Cortex of kidney (tissue), 1 donor: ENCODE measurements at places on chromosomes 5 and 9.

- DNase-seq = no peak
These were observed 6.8 kb downstream of the MACROH2A1 start for GRCh38 chr5:135392256-135392655.

GRCh38 chr9:4515958-4516375 is 25.7 kb downstream of the SLC1A1 start:
- no peak for DNase-seq

GRCh38 chr9:19137282-19137681 is 10.0 kb upstream of the PLIN2 start:
- no peak for DNase-seq

- no peak for DNase-seq
These were observed 1061.8 kb downstream of the CDH12 start for GRCh38 chr5:21791304-21791703.

DNA sequence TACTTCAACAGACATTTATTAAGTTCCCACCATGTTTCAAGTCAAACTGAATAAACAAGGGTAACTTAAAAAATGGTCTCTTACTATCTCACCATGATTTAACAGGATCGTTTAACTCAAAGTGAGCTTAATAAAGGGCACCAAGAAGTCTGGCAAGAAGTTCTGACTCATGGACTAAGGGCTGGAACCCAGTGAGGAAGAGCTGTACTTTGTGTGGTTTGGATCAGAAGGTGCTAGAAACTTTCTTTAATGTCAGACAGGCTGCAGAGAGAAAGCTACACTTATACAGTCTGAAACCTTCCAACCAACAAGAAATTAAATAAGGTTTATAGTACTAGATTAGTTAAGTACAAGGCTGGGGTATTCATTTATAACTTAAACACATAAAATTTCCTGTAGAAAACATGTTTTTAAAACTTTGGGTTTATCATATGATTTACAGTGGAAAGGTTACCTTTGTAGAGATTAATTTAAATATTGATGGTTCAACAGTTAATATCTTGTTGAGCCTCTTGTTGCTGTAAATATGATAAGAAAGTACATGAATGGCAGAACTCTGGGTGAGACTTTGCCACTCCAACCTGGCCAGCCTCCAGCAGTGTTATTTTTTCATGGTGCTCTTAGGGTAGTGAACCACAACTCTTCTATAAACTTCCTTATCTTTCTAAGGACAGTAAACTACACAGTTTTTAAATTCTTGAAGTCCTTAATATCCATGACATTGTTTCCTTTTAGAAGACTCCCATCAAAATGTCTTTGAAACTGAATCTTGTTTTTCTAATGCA is 162.8 kb downstream of the MAN2A1 start:
- DNase-seq = no peak

GRCh38 chr9:92934321-92934720 is 13.0 kb upstream of the FGD3 start:
- DNase-seq = no peak

- DNase-seq = no peak
These were observed 8.3 kb upstream of the TGFBI start for GRCh38 chr5:136020383-136021015.

GRCh38 chr9:95822015-95822414 is 53.5 kb upstream of the ERCC6L2 start:
- no peak for DNase-seq

DNA sequence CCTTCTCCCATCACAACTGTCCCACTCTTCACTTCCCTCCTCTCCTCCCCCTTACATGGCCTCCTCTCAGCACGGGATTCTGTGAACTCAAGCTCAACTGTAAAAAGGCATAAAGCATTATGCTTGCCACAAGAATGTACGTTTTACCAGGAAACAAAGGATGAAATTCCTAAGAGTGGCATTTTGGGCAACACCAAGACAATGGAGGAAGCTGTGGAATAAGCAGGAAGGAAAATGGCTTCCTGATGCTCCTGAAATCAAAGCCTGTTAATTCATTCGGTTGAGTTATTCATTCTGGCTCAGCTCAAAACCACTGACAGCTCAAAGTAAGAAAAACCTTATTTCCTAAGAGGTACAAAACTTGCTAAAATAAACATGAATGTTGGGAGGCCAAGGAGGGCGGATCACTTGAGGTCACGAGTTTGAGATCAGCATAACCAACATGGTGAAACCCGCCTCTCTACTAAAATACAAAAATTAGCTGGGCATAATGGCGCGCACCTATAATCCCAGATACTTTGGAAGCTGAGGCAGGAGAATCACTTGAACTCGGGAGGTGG is 40.8 kb upstream of the DMRT1 start:
- no peak for DNase-seq

GRCh38 chr5:1268666-1269065 is 26.2 kb downstream of the TERT start:
- DNase-seq = no peak

GRCh38 chr5:54905246-54905795 is 80.1 kb downstream of the ESM1 start:
- no peak for DNase-seq

GRCh38 chr9:1495282-1496030 is 445.3 kb downstream of the DMRT2 start:
- no peak for DNase-seq

GRCh38 chr5:123706531-123706930 is 194.6 kb downstream of the CSNK1G3 start:
- no peak for DNase-seq

DNA sequence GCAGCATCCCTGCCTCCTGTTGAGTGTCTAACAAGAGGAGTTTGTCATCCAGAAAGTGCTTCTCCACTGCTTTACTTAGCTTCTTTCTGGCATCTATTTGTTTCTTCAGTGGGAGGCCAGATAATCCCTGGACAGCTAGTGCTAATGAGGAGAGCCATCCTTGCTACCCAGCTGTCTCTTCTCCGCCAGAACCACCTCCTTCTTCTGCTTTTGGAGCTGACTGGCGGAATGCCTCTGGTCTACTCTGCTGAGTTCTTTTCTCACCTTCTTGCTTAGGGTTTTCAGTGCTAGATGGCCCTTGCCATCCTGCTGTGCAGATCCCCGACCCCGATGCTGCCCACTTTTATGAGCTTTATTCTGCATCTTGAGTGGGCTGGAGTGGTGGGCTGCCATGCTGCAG is 145.8 kb downstream of the GPBP1 start:
- DNase-seq = no peak

DNA sequence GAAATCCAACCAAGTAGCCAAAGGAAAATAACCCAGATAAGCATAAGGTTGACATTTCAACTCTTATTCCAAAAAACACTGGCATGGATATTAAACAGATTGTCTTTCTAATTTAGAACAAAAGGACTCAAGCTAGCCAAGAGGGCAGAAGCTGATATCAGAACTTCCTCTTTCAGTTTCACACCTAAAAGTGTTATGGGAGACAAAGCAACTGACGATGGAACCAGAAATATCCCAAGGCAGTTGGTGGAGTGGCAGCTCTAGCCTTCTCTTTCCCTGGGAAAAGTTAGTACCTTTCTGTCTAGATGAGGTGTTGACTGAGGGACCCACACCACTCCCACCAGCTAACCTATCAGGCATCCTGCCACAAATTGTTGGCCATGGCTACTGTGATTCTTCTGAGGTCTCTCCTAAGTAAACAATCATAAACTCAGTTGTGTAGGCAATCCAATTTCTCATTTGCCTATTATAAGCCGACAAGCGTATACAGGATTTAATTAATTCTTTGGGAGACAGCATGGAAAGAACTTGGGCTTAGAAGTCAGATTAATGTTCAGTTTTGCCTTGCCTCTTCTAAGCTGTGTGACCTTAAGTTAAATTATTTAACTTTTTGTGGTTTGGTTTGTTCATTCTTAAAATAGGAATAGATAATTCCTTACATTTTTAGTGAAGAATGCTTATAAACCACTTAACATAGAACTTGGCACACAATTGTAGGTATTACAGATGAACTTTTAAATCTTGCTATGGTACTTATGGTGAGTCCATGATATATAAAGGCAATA is 110.9 kb upstream of the ADAMTSL1 start:
- no peak for DNase-seq

DNA sequence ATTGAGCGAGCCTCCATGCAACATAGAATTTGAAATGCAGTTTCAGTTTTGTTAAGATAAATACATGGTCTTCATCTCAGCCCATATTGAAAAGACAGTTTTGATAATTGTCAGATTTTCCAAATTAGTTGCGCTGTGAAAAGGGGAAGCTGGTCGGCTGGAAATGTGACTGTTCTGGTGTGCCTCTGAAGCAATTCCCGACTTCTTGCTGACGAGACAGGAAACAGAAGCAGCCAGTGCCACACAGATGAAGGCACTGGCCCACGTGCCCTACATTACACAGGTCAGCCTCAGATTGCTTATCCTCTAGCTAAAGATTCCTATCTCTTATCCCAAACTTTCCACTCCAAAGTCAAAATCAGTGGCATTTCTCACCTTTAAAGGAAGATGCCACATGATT is 214.1 kb upstream of the TLE4 start:
- no peak for DNase-seq

DNA sequence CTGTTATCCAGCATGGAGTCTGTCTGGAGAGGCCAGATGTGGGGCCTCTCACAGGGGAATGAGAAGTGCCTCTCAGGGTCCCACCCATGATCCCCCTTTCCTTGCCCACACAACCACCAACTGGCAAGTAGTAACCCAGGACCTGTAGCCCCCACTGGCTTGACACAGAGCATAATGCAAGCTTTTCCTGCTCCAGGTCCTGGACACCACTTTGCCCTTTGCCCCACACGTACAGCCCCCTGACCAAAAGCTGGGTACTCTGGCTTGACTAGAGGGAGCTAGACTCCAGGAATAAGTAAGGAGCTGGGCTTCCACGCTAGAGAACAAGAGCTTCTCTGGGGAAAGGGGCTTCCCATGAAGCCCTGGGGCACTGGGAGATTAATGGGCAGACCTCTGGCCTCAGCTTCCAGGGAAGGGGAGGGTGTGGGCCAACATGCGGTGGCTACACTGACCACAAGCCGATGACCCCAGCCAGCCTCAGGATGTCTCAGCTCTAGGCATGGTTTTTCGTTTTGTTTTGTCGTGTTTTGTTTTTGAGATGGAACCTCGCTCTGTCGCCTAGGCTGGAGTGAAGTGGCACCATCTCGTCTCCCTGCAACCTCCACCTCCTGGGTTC is 109.5 kb downstream of the C9orf50 start:
- no peak for DNase-seq

GRCh38 chr5:132489051-132489770 is 1.4 kb downstream of the IRF1 start:
- DNase-seq = no peak

DNA sequence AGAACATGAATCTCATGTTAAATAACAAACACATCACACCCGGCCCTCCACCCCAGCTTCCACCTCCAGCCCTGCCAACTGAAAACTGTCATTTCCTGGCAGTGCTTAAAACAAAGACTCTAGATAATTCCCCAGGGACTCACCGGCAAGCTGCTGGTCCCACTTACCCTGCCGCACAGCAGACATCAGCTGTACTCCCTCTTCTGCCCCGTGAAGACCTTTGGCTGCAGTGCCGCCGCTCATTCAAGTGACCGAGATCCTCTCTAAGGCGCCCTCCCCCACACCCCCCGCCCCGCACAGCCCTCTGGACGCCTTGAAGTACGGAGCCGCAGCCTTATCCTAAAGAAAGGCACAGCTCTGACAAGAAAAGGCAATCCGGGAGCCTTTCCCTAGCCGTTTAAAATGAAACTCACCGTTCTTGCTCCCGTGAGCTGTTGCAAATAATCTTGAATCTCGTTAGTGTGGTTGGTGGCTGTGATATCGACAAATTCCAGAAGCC is 434 bp downstream of the GLRX start:
- DNase-seq = no peak

GRCh38 chr9:107496976-107497375 is 7.4 kb upstream of the KLF4 start:
- DNase-seq = no peak

GRCh38 chr9:74282526-74283253 is 214.4 kb upstream of the RORB start:
- no peak for DNase-seq

- no peak for DNase-seq
These were observed 236.7 kb downstream of the CDH18 start for GRCh38 chr5:19751326-19751725.

- no peak for DNase-seq
These were observed 266.6 kb upstream of the GAS1 start for GRCh38 chr9:87213948-87214347.

DNA sequence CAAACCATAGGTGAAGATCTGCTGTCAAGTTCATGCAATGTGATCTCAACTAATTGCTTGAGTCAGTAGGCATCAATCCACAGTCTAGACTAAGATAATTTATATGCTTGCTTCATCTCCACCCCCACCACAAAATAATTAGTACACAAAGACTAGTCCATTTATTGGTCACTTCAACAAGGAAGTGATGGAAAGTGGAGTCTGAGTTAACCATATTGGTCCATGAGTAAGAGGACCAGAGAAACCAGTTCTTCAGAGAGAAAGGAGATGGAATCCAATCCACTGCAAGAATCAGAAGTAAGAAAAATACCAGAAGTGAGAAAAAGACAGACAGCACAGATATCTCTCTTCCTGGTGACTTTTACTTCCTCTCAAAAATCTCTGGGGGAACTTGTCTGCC is 366.5 kb downstream of the CHSY3 start:
- DNase-seq = no peak

- no peak for DNase-seq
These were observed 52.6 kb downstream of the MTX3 start for GRCh38 chr5:79938468-79938867.

DNA sequence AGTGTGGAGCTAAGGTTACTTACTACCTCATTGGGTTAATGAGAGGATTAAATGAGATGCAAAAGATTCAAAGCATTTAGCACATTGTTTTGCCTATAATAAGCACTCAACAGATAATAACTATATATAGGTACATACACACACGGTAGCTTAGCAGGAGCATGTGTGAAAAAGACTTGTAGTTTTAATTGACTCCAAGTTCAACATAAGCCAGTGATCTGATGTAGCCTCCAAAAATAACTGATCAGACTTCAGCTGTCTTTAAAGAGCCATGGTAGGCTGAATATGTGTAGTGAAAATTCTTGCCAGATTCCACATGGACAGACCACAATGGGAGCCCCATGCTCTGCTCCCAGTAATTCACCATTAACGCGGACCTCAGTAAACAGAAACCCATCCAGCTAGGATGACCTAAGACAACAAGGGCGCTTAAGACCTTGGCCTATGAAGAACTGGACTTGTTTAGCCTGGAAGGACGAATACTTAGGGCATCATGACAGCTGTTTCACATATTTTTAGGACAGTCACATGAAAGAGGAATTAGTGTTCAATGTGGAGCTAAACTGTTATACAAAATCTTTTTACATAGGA is 115.1 kb upstream of the ZNF366 start:
- no peak for DNase-seq

DNA sequence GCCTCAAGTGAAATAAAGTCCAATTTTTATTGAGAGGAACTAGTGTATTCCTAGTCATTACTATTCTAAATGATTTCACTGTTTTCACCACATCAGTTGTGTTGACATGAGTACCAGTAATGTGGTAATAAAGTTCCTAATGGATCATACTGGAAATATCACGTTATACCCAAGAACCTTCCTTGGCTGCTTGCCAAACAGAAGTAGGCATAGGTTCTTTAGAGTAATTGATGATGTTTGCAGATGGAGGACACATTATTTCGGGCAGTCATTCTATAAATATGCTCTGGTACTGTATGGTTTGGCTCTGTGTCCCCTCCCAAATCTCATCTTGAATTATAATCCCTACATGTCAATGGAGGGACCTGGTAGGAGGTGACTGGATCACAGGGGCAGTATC is 15.1 kb downstream of the SNCAIP start:
- no peak for DNase-seq
